ENCODE measurements at places on chromosomes 2 and 18.

GRCh38 chr2:216279459-216279858 lies 92.8 kb downstream of the MARCHF4 start:
- DNase-seq: no peak

GRCh38 chr2:30693821-30694281 lies 113.4 kb downstream of the CAPN13 start:
- DNase-seq: no peak

DNA sequence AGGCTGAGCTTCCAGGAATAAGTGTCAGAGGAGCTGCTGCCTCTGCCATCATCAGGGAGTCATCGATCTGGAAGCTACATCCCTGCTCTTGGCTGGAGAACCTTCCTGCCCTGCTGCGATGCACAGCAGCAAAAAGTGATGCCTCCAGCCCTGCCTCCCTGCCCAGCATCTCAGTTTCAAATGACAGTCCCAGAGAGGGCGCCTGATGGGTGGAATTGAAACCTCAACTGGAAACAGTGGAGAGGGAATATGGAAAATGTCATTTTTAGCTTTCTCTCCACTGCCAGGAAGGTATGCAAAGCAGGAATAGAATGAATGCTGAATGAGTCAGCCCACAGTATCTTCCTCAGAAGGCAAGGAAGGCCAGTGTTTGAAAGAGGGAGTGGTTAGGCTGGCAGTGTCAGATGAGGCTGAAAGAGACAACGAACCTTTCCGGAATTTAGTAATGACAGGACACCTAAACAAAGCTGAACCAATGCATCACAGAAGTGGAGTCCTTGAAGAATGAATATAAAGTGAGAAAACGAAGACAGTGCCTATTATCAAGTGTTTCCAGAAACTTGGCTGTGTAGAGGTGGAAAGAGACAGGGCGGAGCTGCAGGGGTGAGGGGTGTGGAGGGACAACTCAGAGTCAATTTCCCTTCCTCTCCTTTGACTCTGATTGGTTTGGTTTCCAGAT lies 153.9 kb upstream of the NDUFV2 start:
- DNase-seq: no peak

DNA sequence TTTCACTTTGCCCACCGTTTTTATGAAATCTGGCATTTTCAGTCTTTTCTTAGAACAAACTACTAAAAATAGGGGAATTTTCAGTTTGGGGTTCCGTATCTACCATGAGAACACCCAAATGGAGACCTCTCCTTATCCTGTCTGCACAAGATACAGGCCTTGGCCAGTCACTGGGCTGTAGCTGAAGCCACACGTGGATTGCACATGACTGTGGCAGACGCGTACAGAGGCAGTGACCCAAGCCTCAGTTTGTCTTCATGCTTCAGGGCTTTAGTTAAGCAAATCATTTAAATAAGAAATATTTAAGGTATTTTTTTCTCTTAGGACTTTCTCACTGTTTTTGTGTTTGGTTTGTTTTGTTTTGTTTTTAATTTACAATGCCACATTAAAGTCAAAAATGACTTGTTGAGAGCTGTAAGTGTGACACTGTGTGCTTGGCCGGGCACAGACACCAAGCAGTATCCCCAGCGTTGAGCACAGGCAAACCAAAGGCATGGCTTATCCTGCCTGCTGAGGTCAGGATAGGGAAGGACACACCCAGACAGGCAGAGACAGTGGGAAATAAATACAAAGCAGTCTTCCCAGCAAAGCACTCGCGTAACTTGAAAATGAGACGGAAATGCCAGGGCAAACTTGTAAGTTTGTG lies 53.3 kb downstream of the TRAPPC12 start:
- no peak for DNase-seq

- no peak for DNase-seq
Measured at GRCh38 chr18:77876319-77876865, 626.7 kb downstream of the GALR1 start.

GRCh38 chr18:46220116-46220515 lies 115.9 kb downstream of the HAUS1 start:
- no peak for DNase-seq

DNA sequence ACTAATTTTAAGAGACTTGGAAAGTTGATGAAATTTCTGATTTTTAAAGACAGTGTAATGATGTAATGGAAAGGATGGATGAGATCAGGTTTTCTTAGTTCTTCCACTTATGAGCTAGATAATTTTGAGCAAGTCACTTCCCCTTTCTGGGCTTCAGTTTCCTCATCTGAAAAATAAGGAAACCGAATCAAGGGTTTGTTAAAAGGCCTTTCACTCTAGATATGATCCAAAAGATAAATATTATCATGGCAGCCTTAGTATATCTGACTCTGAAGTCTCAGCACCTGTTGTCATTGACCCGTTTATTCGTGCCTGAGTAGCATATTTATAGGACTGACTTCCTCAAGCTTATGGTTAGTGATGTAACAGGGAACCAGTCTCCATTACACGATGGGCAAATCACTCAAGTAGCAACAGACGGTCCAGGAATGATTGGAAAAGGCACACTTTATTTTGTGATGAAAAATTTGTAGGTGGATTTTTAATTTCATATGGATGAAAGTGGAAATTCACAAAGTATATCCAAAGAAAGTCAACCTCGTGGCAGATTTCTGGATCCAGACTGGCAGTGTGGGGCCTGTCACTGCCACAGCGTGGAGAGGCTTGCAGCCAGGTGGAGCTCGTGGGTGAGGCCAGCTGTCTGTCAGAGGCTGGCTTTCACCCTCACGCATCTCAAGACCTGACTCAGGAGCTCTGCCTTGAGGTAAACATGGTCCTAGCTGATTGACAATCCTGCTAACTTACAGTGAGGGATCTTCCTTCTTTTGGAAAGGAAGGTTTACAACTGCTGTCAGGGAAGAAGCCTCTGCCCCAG lies 137.9 kb upstream of the CXCR4 start:
- DNase-seq: peak; percentile 91

DNA sequence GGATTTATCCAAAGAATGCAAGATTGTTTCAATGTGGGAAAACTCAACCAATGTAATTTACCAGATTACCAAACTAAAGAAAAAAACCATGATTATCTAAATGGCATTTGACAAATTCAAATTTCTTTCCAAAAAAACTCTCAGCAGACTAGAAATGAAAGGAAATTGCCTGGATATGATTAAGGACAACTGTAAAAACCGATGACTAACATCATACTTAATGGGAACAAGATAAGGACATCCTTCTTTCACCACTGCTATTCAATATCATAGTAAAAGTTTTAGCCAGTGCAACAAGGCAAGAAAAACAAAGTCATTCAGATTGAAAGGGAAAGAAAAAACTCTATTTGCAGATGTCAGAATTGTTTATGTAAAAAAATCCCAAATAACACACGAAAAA lies 4.4 kb upstream of the CCDC150 start:
- no peak for DNase-seq

- no peak for DNase-seq
Measured at GRCh38 chr2:205868773-205869333, 186.6 kb downstream of the NRP2 start.

Measured in NAMALWA (cell line).